Regular cardiac myocyte (primary cell): ENCODE measurements at places on chromosomes 5 and 9. TPM values are rescaled to one million over a fixed set of nuclear protein-coding genes. Genes with fewer than 3 reads are reported as not detected.

UAP1L1 gene
- total RNA-seq: 5.9 and 16.1 TPM in 2 replicates

GRM6 gene
- not detected in 2 replicates for total RNA-seq

ATG10 gene
- total RNA-seq: 9.3 and 9.8 TPM in 2 replicates

TENT4A gene
- 8.5 and 18.4 TPM in 2 replicates for total RNA-seq

OR1N2 gene
- not detected in 2 replicates for total RNA-seq

CARTPT gene
- total RNA-seq: not detected in 2 replicates

CDH9 gene
- total RNA-seq: not detected in 2 replicates

RAD23B gene
- total RNA-seq: 116 and 120 TPM in 2 replicates

PWWP2A gene
- 21.5 and 25.1 TPM in 2 replicates for total RNA-seq

ECM2 gene
- 2.7 and 22.6 TPM in 2 replicates for total RNA-seq

CEL gene
- total RNA-seq: under 0.01 and 0.28 TPM in 2 replicates

CCDC183 gene
- total RNA-seq: under 0.01 and 0.28 TPM in 2 replicates

ADCY2 gene
- total RNA-seq: not detected in 2 replicates

RLN2 gene
- not detected in 2 replicates for total RNA-seq

ZBTB34 gene
- total RNA-seq: 4.8 and 5.1 TPM in 2 replicates

LHFPL2 gene
- total RNA-seq: 45.6 and 57.5 TPM in 2 replicates

PDE6A gene
- not detected in 2 replicates for total RNA-seq

CD72 gene
- 0.19 and 0.56 TPM in 2 replicates for total RNA-seq

C5 gene
- total RNA-seq: 3.7 and 5.2 TPM in 2 replicates

PTPRD gene
- total RNA-seq: 2.3 and 9.8 TPM in 2 replicates

ZDHHC11 gene
- total RNA-seq: 0.77 and 1.7 TPM in 2 replicates

IL13 gene
- total RNA-seq: not detected in 2 replicates

CARD6 gene
- total RNA-seq: 19.6 and 23.7 TPM in 2 replicates

PCDHB6 gene
- under 0.01 and 0.28 TPM in 2 replicates for total RNA-seq

TEX48 gene
- not detected in 2 replicates for total RNA-seq

PCDHB7 gene
- 0.19 and 1.1 TPM in 2 replicates for total RNA-seq

SOX30 gene
- total RNA-seq: under 0.01 TPM in 1 of 2 replicates, not detected in the other

FUT7 gene
- total RNA-seq: not detected in 2 replicates

GRIN3A gene
- total RNA-seq: not detected in 2 replicates

IQGAP2 gene
- 1.2 and 3.7 TPM in 2 replicates for total RNA-seq

GFI1B gene
- not detected in 2 replicates for total RNA-seq

CXXC5 gene
- 50.7 and 53.7 TPM in 2 replicates for total RNA-seq

IFNA21 gene
- total RNA-seq: not detected in 2 replicates

LHX6 gene
- total RNA-seq: under 0.01 TPM in 2 replicates

TCF7 gene
- total RNA-seq: under 0.01 and 0.38 TPM in 2 replicates

LRRC19 gene
- not detected in 2 replicates for total RNA-seq

SH3PXD2B gene
- total RNA-seq: 11.9 and 12.4 TPM in 2 replicates

GAPVD1 gene
- total RNA-seq: 40.6 and 50.8 TPM in 2 replicates

EMB gene
- total RNA-seq: 13.5 and 15.9 TPM in 2 replicates

CDKN2AIPNL gene
- 17.5 and 49.7 TPM in 2 replicates for total RNA-seq

RAPGEF6 gene
- total RNA-seq: 14.1 and 17.3 TPM in 2 replicates

IFNA2 gene
- not detected in 2 replicates for total RNA-seq

C1QTNF3 gene
- 0.19 and 0.85 TPM in 2 replicates for total RNA-seq

SMIM32 gene
- total RNA-seq: under 0.01 TPM in 1 of 2 replicates, not detected in the other

SLC6A19 gene
- not detected in 2 replicates for total RNA-seq

TMEM174 gene
- not detected in 2 replicates for total RNA-seq

OXCT1 gene
- 29.3 and 48.7 TPM in 2 replicates for total RNA-seq

QRFP gene
- not detected in 2 replicates for total RNA-seq

CDKN2A gene
- 8.6 and 17.8 TPM in 2 replicates for total RNA-seq

CDC20B gene
- 0.19 and 0.56 TPM in 2 replicates for total RNA-seq

PLPP6 gene
- 4.6 and 5.6 TPM in 2 replicates for total RNA-seq

SLC9A3 gene
- total RNA-seq: 0.77 and 1.1 TPM in 2 replicates

LVRN gene
- under 0.01 and 0.19 TPM in 2 replicates for total RNA-seq

LEAP2 gene
- total RNA-seq: under 0.01 and 0.28 TPM in 2 replicates

SNCAIP gene
- 0.19 and 0.85 TPM in 2 replicates for total RNA-seq

RNF183 gene
- not detected in 2 replicates for total RNA-seq
